ENCODE measurements at places on chromosomes 1 and 21. TPM values are rescaled to one million over a fixed set of nuclear protein-coding genes. Genes with fewer than 3 reads are reported as not detected.

RGS16 gene
- total RNA-seq = 3.5 TPM

PTGER3 gene
- total RNA-seq = 51.1 TPM

SLC9C2 gene
- total RNA-seq = 0.83 TPM

FCGR3B gene
- 1.1 TPM for total RNA-seq

NT5C1A gene
- 1.1 TPM for total RNA-seq

SLC1A7 gene
- total RNA-seq = 0.24 TPM

GSTM5 gene
- total RNA-seq = 0.51 TPM

ADAMTS5 gene
- total RNA-seq = 99.7 TPM

DPYD gene
- 36.6 TPM for total RNA-seq

ASCL5 gene
- not detected for total RNA-seq
